ENCODE measurements at places on chromosomes 4 and X. TPM values are rescaled to one million over a fixed set of nuclear protein-coding genes. Genes with fewer than 3 reads are reported as not detected.

DNA sequence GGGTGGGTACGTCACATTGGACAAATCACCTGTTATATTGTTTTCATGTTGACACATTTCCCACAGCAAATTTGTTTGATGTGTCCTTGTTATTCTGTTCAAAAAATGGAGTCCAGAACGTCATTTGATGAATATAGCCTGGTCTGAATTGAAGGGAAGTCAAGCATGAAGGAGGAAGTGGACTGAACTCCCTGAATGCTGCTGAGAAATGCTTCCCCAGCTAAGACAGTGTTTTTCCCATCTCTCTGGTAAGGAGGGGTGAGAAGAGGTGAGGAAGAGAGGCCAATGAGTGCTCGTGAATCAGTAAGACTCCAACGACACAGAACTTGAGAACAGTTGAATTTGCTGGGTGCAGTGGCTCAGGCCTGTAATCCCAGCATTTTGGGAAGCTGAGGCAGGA, 127.4 kb downstream of the RBM47 start:
- DNase-seq, result no peak

DNA sequence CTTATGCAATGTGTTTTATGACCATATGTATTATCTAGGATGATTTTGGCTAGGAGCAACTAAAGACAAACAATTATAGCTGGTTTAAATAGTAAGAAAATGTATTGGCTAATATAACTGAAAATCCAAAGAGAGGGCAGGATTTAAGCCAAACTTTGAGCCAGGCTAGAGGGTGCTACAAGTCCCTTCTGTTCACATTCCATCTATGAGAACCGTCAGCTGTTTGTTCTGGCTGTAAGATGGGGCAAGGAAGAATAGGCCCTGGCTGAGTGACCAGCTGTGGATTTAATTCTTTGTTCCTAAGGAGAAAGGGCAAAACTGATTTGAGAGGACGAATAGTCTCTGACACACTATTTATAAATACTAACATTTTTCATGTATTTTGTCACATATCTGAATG, 79.2 kb upstream of the UGT8 start:
- DNase-seq, result no peak

GRCh38 chr4:183909801-183910200, 4.7 kb downstream of the STOX2 start:
- no peak for DNase-seq

Gene MMRN1
- total RNA-seq, result 0.12 TPM

GRCh38 chr4:99404595-99405287, 30.4 kb downstream of the ADH7 start:
- DNase-seq, result peak; percentile 18

GRCh38 chrX:107146670-107147069, 28.0 kb upstream of the RBM41 start:
- DNase-seq, result no peak

- DNase-seq, result peak; percentile 21
Observed at GRCh38 chr4:109294006-109294405, 8.5 kb downstream of the COL25A1 start.

DNA sequence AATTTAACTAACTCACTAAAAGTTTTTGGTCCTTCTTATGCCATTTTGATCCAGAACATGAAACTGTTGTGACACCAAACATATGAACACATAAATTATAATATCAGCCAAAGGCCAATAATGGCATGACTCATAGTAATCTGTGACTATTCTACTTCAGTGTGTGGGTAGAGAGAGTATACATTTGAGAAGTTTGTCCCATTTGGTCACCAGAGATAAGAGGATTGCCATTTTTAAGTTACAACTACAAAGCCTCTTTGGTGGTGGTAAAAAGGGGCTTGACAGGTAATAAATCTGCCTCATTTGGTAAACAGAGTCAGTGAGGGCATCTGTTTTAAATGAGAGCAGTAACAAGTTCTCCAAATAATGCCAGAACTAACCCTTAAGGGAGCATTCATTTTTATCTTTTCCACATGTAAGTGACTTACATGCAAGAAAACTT, 117.9 kb downstream of the TBC1D19 start:
- DNase-seq, result peak; percentile 39

Gene MAGEC2
- not detected for total RNA-seq

GRCh38 chr4:130183766-130184165, 1087.8 kb downstream of the C4orf33 start:
- DNase-seq, result no peak

DNA sequence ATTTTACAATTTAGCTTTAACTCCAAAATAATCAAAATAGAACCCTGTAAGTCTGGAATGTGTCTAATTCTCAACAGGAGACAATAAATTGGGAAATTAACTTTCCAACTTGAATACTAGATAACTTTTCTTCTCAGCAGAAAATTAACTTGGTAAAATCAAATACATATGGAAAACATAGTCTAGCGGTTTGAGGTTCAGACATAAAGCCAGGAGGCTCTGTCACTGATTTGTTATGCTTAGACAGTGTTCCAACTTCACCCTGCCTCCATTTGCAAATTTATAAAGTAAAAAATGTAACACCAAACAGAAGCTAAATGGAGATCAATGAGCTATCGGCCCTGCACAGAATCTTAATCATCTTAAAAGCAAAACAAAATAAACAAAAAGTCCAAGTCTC, 46.3 kb downstream of the TBCK start:
- DNase-seq, result no peak

All from HCT116 (cell line).